Activated T-cell treated with anti-CD3 and anti-CD28 coated beads for 1 hour (primary cell): ENCODE measurements at places on chromosomes 6 and 20.

- DNase-seq, result no peak
These were observed 12.1 kb downstream of the BCL2L1 start for GRCh38 chr20:31710423-31711108.

DNA sequence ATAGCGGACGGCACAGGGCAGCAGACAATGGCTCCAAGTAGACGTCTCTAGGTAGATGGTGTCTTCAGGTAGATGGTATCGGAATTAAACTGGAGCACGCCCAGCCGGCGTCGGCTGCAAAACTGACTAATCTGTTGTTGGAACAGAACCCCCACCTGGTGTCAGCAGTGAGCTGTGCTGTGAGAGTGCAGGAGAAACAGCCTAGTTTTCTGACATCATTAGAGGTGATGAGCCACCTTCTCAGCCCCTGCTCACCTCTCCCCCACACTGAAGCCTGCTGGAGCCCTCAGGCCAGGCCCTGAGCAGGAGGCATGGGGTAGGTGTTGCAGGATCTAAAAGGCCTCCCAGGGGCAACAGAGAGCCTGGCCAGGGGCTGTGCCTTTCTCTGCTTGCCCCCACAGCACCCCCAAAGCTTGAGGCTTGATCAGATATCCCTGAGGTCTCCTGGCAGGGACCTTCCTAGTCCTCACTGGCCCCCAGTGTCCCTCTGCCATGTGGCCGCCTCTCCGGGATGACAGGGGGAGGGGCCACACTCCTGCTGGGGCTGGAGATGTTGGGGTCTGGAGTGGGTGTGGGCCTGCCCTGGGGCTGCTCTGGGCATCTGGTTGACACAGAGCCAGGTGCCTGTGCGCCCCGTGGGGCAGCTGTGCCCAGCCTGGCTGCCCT is 6.9 kb upstream of the HELZ2 start:
- peak; percentile 69 for DNase-seq

GRCh38 chr6:167237438-167238145 is 53.5 kb upstream of the UNC93A start:
- no peak for DNase-seq

DNA sequence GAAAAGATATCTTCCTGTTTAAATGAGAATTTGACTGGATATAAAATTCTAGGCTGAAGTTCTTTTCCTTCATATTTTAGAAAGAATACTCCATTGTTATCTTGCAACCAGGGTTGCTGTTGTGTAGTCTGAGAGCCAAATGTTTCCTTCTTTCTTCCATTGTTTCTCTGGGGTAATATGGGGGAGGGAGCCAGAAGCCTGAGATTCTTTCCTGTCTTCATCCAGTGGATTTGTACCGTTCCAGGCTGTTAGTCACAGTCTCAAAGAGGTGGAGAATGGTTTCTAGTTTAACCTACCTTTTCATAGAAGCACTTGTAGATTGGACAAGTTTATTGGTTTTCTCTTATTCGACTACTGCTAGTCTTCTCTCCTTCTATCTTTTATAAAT is 6.1 kb upstream of the ULBP3 start:
- no peak for DNase-seq

GRCh38 chr6:105136431-105137350 is 43.1 kb downstream of the POPDC3 start:
- DNase-seq, result no peak

GRCh38 chr6:137870744-137871247 is 3.7 kb downstream of the TNFAIP3 start:
- no peak for DNase-seq

DNA sequence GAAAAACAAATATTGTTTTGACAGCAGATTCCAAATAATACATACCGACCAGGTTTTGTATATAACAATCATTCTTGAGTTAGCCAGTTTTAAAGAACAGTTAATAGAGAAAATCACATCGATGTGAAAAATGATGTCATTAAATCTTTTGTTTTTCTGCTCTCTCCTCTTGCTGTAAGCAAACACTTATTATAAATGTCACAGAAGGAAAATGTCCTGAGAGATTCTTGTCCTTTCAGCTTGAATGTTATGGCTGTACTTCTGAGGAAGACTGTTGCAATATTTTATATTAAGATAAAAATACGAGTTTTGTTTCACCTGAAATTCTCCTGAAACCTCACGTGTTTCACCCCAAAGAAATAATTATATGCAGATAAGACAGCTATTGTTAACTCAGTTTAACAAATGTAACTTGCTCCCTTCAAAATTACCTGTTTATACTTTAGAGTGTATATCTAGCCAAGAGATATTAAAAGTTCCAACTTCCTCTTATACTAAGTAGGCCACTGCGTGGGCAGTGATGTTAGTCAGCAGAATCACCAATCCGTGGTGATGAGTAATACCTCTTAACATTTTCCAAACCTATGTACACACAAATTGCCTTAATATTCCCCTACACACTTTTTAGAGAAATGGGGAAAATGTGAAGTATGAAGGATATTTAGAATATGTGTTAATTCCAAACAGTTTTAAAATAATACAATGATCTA is 1111.4 kb upstream of the CITED2 start:
- DNase-seq, result no peak
